Activated CD4-positive, alpha-beta T cell treated with anti-CD3 and anti-CD28 coated beads for 36 hours (primary cell): ENCODE measurements at places on chromosomes 1 and 21.

GRCh38 chr1:52603630-52604029 is 1.5 kb downstream of the GPX7 start:
- DNase-seq, result no peak

DNA sequence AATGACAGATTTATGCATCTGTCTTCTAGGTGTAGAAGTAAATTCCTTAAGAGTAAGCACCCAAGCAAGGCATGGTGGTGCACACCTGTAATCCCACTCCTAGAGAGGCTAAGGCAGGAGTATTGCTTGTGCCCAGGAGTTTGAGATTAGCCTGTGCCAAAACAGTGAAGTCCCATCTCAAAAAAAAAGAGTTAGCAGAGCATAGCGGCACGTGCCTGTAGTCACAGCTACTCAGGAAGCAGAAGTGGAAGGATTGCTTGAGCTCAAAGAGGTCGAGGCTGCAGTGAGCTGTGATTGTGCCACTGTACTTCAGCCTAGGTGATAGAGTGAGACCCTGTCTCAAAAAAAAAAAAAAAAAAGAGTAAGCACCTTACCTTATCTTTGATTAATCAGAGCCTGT is 15.1 kb upstream of the TIPRL start:
- DNase-seq, result no peak

DNA sequence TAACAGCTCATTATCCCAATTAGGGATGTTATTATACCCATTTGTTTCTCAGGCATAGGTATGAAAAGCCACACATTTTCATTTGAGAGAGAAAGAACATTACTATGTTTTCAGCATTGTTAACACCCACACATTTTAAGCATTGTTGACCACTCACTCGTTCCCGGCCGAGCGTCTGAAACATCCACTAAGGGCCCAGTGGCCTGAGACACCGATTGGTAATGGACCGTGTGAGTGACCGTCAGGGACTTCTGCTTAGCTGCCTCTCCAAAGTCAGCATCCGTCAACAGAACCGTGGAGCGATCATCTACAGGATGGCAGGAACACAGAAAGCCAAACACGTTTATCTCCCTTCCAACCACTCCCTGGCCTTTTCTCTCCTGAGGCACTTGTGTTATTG is 184.6 kb downstream of the PCP4 start:
- DNase-seq, result no peak

GRCh38 chr1:223500560-223501425 is 107.6 kb downstream of the CCDC185 start:
- peak; percentile 61 for DNase-seq

DNA sequence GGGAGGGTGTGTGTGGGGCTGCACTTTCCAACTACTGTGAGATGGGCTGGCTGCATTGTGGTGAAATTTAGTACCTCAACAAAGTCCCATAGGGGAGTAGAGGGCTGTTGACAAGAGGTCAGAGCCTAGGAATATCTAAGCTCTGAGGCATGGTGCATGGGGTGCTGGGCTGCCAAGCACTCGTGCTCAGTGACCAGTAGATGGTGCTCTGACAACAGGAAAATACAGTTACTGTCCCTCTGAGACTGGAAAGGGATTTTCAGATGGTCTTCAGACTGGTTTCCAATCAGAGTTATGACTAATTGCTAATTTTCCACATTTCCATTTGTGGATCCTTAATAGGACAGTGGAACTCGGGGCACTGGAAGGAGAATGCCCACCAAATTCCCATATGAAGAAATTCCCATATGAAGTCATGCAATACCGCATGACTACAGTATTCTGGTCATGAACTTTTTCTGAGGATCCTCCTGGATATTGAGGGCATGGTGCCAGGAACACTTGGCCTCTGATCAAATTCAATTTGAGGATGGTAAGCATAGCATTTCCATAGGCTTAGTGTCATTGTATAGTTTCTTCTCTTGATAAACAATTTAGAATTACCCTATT is 4.1 kb upstream of the CACNA1E start:
- peak; percentile 42 for DNase-seq

DNA sequence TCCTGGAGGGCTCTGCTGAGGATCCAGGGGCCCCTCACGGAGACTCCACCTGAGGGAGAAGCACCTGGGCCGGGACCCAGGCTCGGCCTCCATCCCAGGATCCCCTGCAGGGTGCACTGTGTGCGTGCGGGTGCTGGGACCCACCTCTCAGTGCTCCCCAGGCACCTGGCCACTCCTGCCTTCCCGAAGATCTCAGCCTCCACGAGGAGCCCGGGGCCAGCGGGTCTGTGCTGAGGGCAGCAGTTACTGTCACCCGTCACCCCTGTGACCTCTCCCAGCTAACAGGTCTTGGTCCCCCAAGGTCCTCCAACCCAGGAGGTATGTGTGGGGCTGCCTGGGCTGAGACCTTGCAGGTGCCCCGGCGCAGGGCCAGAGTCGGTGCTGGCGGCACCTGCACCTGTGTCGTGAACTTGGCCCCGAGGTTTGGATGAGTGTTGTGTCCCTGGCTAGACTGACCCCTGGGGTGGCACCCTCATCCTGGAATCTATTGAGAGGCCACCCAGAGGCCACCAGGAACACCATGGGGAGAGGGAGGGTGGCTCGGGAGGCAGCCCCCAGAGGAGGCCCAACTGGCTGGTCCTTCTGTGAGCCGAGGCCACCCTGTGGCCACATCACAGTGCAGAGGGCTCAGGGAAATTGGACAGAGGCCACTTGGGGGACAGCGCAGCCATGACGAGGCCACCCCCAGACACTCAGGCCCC is 17.7 kb downstream of the MORN1 start:
- DNase-seq, result no peak

DNA sequence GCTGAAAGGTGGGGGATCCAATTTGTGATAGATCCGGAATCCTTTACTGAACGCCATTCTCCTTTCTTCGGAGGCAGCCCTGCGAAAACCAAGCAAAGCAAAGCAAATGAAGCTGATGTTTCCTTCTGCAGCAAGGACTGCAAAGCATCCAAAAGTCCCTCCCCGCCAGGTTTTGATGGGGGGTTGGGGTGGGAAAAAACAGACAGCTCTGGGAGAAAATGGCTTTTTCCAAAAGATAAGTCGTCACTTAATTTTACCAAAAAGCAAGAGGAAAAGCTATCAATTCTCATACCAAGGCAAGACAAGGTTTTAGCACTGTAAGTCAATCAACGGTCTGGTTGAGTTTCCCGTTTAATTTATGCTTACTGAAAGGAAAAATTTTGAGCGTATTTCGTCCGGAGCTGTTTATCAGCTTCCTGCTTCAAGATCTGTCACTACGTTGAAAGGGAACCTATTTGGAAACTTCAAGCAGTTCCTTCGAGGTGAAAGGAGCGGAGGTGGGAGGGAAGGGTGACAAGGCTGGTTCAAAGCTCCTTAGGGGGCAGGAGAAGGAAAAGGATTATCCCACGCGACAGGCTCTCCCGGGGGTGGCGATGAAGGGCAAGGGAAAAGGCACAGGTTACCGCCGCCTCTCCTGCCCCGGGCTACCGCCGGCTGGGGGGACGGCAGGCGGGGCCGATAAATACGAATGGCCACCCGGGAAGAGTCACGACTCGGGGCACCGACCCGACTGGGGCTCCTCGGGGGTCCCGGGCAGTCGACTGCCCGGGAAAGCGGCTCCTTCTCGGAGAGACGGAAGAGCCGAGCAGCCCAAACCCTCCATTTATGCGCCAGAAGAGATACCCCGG is 750 bp downstream of the SYNJ1 start:
- DNase-seq, result peak; percentile 44

- no peak for DNase-seq
Observed at GRCh38 chr1:68180441-68181164, 51.7 kb downstream of the WLS start.

DNA sequence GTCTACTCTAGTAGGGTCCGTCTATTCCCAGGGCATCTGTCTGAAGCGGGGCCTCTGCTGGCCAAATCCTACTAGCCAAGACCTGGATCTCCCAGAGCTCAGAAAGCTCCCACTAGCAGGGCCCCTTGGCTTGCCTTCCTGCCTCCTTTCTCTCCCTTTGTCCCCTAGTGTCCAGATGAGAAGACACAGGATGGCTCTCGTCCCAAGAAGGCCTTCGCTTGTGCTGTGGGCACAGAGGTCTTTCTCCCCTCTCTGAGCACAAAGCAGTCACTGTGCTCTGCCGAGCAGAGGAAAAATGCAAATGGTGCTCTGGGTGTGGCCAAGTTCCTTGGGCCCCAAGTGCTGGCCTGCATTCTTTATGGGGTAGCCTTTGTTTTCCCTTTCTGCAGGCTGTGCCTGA is 13.0 kb upstream of the GPR137B start:
- DNase-seq, result no peak

GRCh38 chr1:21701401-21701800 is 32.2 kb upstream of the RAP1GAP start:
- DNase-seq, result no peak

- no peak for DNase-seq
Observed at GRCh38 chr1:28145728-28146127, 30.8 kb downstream of the PTAFR start.

DNA sequence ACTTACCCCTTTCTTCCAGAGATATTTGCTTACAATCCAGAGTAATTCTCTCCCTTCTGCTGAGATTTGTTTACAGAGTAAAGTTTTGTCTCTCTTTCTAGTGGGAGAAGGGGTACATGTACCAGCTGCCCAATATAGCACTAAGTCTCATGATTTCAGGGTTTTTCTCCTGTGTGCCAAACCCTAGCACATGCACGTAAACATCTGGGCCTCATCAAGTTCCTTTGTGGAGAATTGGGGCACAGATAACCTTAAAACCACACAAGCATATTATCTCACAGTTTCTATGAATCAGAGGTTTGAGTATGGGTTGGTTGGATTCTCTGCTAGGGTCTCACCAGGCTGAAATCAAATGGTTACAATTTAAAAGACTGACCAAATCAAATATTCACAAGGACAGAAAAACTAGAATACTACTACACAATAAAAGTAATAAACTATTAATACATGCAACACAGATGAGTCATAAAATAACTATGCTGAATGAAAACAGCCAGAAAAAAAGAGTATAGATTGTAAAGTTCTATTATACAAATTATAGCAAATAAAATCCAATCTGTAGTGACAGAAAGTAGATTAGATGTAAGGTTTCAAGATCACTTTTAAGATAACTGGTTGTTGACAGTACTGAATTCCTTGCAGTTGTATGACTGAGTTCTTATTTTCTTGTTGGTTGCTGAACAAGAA is 347.4 kb upstream of the PTBP2 start:
- DNase-seq, result no peak

- peak; percentile 98 for DNase-seq
Observed at GRCh38 chr1:24964811-24965570, 34.9 kb upstream of the RUNX3 start.

DNA sequence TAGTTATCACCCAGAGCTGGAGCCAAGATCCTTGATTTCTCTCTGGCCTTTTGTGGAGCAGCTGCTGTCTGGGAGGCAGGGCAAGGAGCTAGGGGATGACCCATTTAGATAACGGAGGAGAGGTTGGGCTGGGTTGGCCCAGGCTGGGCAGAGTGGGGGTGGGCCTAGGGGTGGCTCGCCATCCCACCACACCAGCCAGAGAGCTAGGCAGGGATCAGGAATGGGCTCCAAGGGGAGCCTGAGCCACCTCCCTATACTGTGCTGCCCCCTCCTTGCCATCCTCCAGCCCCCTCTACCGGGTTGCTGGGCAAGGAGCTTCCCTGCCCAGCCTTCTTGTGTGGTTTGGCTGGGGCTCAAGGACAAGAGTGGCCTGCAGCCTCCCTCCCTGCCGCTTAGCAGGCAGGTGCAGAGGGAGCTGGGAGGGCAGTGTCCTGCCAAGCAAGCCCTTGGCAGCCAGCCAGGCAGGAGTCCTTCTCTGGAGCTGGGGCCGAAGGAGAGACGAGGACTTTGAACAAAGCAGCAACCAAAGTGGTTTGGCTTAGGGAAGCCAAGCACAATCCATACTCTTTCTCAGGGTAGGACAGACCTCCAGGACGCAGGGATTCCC is 4.1 kb downstream of the NUAK2 start:
- DNase-seq, result no peak

DNA sequence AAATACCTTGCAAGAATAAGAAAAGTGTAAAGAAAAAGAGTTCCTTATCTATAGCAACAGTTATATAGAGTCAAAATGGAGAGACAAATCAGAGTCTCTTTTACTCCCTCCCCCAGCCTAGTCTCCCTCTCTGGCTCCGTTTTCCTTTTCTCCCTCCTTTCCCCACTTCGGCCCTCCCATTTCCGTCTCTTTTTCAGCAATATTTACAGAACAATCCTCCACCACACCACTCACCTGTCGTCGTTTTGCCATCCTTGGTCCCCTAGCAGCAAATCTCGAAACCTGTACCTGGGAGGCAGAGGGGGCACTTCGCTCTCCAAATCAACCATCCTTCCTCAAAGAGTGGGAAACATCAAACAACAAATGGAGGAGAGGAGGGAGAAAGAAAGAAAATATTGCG is 259 bp downstream of the KCNT2 start:
- no peak for DNase-seq

GRCh38 chr1:19563324-19564097 is 78.2 kb upstream of the CAPZB start:
- no peak for DNase-seq

GRCh38 chr1:84724128-84724860 is 34.0 kb upstream of the SSX2IP start:
- peak; percentile 74 for DNase-seq

- DNase-seq, result no peak
Observed at GRCh38 chr1:117047271-117047670, 12.9 kb upstream of the TTF2 start.

DNA sequence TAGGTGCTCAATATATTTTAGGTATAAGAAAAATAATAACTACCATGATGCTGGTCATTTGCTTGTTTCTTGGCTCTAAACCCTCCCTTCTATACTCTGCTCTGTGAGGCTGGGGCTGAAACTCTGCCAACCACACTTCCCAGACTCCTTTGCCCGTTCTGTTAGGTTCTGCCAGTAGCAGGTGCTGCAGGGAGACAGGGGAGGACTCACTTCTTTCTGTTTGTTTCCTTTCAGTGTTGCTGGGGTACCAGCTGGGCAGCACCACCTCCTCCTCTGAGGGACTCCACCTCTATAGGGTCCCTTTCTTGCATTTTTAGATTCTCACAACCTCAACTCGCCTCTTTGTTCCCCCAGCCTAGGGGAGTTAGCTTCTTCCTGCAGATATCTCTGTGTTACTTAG is 17.0 kb upstream of the SH2D2A start:
- DNase-seq, result peak; percentile 47

DNA sequence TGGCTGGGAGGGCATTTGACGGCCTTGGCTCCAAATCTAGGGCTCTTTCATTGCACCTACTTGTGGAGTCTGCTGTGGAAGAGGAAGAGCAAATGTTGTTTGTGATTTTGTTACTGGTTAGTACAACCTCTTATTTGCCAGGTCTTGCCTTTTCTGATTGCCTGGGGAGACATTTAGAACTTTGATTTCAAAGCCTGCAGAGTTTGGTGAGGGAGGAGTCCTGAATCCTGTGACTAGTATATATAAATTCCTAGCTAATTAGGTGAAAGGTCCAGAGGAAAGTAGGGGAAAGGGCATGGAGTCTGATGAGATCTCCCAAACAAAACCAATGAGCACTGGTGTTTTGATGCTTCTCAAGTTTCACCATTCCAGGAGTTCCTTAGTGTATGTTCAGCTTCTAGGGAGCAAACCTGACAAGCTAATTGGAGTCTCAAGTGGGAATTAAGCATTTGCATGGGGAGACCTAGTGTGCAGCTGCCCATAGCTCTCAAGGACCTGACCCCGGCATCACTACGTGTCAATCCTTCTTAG is 5.1 kb upstream of the HMGCS2 start:
- no peak for DNase-seq
